Activated CD4-positive, alpha-beta T cell treated with anti-CD3 and anti-CD28 coated beads for 36 hours (primary cell): ENCODE measurements at places on chromosomes 11 and 22. TPM values are rescaled to one million over a fixed set of nuclear protein-coding genes. Genes with fewer than 3 reads are reported as not detected.

The SEPTIN3 gene
- total RNA-seq = 2.2 TPM

The MMP27 gene
- total RNA-seq = not detected

The KRTAP5-11 gene
- not detected for total RNA-seq

The RNF121 gene
- total RNA-seq = 29.5 TPM

The ANO9 gene
- 31.7 TPM for total RNA-seq

The DTX4 gene
- total RNA-seq = 0.07 TPM

The KIF18A gene
- total RNA-seq = 28.9 TPM

The ALG9 gene
- 30.4 TPM for total RNA-seq

The OR52I2 gene
- not detected for total RNA-seq

The IL18 gene
- not detected for total RNA-seq

The LRRN4CL gene
- not detected for total RNA-seq
